ENCODE measurements at places on chromosomes 12 and 14.

DNA sequence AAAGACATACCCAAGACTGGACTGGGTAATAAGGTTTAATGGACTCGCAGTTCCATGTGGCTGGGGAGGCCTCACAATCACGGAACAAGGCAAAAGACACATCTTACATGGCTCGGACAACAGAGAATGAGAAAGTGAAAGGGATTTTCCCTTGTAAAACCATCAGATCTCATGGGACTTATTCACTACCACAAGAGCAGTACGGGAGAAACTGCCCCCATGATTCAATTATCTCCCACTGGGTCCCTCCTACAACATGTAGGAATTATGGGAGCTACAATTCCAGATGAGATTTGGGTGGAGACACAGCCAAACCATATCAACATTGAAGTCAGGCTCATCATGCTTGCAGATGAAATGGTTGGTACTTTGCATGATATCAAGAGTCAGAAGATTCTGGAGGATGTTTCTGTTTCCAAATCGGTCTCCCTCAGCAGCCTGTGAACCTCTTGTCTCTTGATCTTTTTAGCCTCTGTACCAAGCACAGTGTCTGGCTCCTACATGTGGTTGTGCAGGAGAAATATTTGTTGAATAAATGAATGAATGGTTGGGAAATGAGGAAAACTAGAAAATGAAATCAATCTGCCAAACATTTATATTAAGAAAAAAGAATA is 98.6 kb downstream of the VRK1 start:
- no peak for DNase-seq

GRCh38 chr12:59432057-59432456 is 163.8 kb upstream of the SLC16A7 start:
- DNase-seq: no peak

GRCh38 chr14:60089221-60089620 is 2.5 kb upstream of the PCNX4 start:
- DNase-seq: no peak

- DNase-seq: no peak
Observed at GRCh38 chr12:118145113-118145797, 9.3 kb downstream of the PEBP1 start.

DNA sequence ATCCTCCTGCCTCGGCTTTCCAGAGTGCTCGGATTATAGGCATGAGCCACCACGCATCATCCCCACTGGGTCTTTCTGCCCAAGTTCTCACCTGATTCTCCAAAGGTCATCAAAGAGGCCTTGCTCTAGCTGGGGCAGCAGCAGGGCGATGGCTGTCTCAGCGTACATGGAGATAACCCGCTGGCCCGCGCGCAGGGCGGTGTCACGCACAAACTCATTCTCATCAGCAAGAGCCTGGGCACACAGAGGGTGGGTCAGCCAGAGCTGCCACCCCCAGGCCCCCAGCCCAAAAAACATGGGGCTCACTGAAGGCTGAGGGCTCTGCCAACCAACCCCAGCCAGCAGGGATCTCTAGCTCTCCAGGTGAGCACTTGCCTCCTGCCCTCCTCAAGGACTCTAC is 27.7 kb upstream of the RAB35 start:
- no peak for DNase-seq

DNA sequence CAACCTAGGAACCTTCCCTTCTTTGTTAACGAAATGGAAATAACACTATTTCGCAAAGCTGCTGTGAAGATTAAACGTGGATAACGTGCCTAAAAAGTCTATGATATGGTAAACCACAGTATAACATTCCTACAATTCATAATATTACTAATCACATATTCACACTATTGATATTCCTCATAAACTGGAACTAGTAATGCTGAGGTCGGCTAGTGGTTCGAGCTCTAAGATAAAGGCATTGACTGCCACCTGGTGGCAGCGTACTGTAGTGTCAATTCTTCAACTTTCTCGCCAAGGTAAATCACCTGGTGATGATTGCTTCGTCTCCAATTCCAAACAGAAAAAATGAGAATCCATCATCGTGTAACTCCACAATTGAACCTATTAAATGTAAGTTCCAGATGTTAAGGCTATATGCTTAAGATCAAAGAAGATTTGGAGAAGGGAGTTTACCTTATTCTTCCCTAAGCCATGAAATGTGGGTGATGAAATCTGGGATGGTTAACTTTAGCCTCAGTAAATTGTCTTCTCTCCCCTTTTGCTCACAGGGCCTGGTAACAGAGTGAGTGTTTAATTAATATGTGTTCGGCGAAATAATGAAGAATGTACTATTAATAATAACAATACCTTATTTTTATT is 197.5 kb upstream of the TMEM132C start:
- DNase-seq: peak; percentile 1
